ENCODE measurements at places on chromosomes 1 and 21. TPM values are rescaled to one million over a fixed set of nuclear protein-coding genes. Genes with fewer than 3 reads are reported as not detected.

BRINP3 gene
- total RNA-seq = 33.2 TPM

BCAN gene
- 94.8 TPM for total RNA-seq

CBS gene
- total RNA-seq = 122 TPM

C1orf122 gene
- total RNA-seq = 10.3 TPM

IQGAP3 gene
- 5.9 TPM for total RNA-seq

FH gene
- total RNA-seq = 74.5 TPM

DCDC2B gene
- total RNA-seq = not detected

TRABD2B gene
- total RNA-seq = not detected

NEGR1 gene
- total RNA-seq = 34.7 TPM

LAMB3 gene
- total RNA-seq = 1.3 TPM

KIF1B gene
- total RNA-seq = 394 TPM

OVAAL gene
- not detected for total RNA-seq

ATP1B1 gene
- 174 TPM for total RNA-seq

S1PR1 gene
- total RNA-seq = 16.0 TPM

GGPS1 gene
- 21.6 TPM for total RNA-seq

LCE1E gene
- not detected for total RNA-seq

PRAMEF6 gene
- not detected for total RNA-seq

ZYG11A gene
- total RNA-seq = 0.31 TPM

ST3GAL3 gene
- 60.1 TPM for total RNA-seq

DNM3 gene
- 133 TPM for total RNA-seq

KRTAP13-2 gene
- total RNA-seq = not detected

CNKSR1 gene
- total RNA-seq = 7.2 TPM

KPRP gene
- total RNA-seq = not detected

TMEM79 gene
- 2.2 TPM for total RNA-seq

C1orf226 gene
- total RNA-seq = 7.5 TPM

PBX1 gene
- 430 TPM for total RNA-seq

SPRR1A gene
- not detected for total RNA-seq

SPRR4 gene
- not detected for total RNA-seq

A3GALT2 gene
- not detected for total RNA-seq

CTH gene
- 6.6 TPM for total RNA-seq

PRDM16 gene
- 20.7 TPM for total RNA-seq

Data from parietal lobe (tissue), 2 donors.